ENCODE measurements at places on chromosomes 6 and 20.

GRCh38 chr20:57097245-57097915 lies 169.1 kb downstream of the BMP7 start:
- no peak for DNase-seq

GRCh38 chr20:59643615-59644061 lies 39.3 kb downstream of the PHACTR3 start:
- DNase-seq = no peak

DNA sequence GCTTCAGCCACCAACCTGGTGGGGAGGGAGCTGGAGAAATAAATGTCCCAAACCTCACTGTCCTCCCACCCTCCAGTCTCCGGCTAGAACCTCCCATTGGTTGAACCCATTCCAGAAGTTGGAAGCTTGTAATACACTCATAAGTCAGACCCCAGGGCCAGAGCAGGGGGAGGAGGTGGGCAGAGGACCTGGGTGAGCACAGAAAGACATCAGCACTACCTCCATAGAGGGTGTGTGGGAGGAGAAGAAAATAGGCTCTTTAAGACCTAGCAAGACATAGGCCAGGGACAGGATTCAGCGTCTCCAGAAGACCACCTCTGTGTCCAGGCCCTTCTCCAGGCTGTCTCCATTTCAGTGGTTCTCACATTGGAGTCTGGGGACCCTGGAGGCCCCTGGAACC lies 73.3 kb upstream of the TOP1 start:
- DNase-seq = no peak

- peak; percentile 90 for DNase-seq
Measured at GRCh38 chr20:23061734-23062561, 12.5 kb upstream of the THBD start.

GRCh38 chr20:22307409-22307808 lies 277.0 kb downstream of the FOXA2 start:
- no peak for DNase-seq
